ENCODE measurements at places on chromosomes 5 and 9.

DNA sequence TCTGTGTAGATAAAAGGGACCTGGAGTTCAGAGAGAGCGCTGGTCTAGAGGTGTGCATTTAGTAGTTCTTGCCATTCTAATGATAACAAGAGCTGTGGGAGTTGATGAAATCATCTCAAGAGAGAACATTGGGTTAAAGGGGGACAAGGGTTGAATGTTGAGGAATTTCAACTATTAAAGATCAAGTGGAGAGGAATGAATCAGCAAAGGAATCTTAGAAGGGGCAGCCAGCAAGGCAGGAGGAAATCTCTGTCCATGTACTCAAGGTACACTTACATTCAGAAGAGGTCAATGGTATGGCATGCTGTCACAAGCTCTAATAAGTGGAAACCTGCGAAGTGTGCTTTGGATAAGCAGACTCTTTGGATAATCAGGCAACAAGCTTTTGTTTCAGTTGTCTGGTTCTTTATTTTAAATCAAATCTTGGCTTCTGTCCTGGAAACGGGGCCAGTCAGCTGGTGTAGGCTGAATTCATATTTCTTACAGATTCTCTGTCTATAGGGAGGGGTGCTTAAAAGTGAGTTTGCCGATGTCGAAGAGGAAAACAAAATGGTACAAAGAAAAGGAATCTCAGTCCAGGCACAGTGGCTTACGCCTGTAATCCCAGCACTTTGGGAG lies 320.5 kb upstream of the CD180 start:
- no peak for DNase-seq

DNA sequence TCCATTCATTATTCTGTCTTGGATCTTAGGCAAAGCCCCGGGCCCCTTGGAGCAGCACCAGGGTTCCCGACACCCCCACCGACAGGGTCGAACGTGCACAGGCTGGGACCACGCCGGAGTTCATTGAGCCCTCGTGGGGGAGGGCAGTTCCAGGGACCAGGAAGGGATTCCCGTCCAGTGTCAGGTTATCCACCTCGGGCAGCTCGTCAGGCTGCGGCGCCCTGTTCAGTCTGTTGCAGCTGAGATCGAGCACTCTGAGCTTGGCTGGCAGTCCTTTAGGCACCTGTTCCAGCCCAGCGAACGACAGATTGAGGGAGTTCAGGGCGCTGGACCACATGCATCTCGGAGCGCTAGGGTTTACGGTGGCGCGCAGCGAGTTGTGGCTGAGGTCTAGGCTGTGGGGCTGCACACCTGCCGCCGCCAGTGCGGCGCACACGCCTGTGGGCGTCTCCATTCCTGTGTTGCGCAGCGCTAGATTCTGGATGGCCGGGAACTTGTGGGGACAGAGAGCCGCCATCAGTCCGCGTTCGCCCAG lies 1.1 kb downstream of the CD14 start:
- no peak for DNase-seq

DNA sequence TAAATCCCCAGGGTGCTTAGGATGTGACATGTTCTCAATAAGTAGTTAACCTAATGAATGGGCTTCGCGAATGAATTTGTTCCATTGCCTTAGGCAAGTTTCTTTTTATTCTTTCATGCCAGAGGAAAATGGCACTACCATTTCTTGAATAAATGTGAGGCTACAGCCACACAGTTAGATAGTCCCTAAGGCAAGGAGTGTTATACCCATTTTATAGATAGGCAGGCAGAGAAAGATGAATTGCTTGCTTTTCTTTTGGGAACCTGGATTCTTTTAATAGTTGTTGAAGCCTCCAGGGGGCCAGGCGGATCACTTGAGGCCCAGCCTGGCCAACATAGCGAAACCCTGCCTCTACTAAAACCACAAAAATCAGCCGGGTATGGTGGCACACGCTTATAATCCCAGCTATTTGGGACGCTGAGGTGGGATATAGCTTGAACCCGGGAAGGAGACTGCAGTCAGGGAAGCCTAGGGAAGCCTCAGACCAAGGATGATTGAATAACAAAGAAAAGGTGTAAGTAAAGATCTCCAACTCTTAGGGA lies 943 bp downstream of the NOP16 start:
- DNase-seq, result no peak

- DNase-seq, result no peak
Measured at GRCh38 chr5:189976-190365, 1.3 kb upstream of the LRRC14B start.

DNA sequence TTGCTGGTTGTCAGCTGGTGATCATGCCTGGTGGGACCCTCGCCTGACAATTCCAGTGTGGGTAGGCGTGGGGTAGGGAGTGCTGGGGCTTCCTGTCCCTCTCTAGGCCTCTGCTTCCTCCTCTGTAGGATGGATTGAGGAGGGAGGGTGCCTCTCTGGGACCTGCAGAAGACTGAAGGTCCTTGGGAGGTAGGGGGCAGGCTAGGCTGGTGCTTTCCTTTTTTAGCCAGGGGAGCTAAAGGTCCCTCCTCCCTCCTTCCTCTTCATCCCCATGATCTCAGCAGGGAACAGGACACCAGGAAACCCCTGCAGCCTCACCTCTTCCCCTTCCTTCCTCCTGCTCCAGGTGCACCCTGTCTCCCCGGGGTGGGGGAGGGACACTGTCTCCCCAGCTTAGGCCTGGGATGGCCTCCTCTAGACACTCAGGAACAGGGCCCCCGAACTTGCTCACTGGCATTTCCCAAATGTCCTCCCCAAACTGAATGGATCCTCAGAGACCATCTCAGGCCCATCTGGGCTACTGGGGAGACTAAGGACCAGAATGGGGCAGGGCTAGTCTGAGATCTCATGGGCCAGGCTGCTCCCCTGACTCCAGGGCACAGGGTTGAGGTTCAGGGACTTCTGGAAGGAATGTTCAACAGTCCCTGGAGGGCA lies 8.4 kb downstream of the SH2D3C start:
- DNase-seq, result no peak

- no peak for DNase-seq
Measured at GRCh38 chr9:76725011-76725546, 39.2 kb upstream of the PCA3 start.

DNA sequence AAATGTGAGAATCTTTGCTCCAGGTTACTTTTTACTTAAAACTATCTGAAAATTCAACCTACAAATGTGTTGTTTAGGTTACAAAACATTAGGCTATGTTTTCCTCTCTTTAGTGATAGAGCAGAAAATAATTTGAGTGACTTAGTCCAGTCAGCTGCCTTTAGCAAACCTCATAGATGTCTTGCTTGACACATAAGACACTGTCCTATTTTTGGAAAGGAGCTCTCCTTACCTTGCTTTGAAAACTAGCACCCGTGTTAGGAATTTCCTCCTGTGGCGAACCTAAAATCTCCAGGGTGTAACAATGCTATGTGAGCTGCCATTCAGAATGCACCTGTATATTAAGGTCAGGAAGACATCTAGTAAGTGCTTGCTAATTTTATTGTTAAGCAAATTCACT lies 221.2 kb upstream of the CD180 start:
- DNase-seq, result no peak

- no peak for DNase-seq
Measured at GRCh38 chr9:120377268-120378159, 202.5 kb downstream of the CDK5RAP2 start.

GRCh38 chr5:133967698-133968203 lies 674 bp downstream of the C5orf15 start:
- no peak for DNase-seq

DNA sequence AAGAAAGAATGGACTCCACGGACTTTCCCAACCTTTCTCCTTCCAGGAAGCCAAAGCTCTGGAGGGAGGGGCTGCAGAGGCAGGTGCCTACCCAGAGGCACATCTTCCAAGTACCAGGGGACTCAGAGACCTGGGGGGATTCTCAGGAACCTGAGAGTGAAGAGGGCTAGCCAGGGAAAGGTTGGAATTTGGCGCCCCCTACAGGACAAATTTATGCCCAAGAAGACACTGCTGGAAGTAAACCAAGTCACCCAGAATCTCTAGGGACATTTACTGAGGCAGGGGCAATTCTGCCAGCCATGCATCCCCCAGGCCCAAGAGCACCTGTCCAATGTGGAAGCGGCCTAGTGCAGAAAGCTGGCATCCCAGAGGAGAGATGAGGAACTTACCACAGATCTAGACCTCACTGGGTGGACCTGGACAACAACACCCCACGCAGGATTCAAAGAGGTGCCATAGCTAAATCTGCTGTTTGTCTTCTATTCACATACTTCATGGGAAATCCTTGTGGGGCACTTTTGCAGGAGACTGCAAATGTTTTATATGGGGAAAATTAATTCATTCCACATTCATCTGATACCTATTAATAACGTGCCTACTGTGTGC lies 25.9 kb upstream of the IDNK start:
- DNase-seq, result no peak

- no peak for DNase-seq
Measured at GRCh38 chr9:1400983-1401382, 350.8 kb downstream of the DMRT2 start.

DNA sequence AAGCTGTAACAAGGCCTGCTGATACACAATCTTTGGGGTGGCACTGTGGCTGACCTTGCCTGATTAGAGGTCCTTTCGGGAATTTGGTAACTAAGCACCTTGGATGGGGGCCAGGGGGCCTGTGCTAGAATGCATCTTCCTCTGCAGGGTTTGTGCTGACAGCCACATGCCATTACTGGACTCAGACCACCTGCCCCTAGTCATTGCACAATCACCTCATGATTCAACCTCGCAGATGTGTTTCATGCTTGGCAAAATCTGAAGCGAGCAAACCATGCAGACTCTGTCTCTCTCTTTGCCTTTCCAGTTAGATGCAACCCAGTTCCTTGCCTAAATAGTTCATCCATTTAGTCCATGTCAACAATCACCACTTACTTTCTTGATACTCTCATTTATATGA lies 96.5 kb upstream of the ERCC6L2 start:
- no peak for DNase-seq

- no peak for DNase-seq
Measured at GRCh38 chr9:98732801-98733200, 24.1 kb upstream of the GABBR2 start.

DNA sequence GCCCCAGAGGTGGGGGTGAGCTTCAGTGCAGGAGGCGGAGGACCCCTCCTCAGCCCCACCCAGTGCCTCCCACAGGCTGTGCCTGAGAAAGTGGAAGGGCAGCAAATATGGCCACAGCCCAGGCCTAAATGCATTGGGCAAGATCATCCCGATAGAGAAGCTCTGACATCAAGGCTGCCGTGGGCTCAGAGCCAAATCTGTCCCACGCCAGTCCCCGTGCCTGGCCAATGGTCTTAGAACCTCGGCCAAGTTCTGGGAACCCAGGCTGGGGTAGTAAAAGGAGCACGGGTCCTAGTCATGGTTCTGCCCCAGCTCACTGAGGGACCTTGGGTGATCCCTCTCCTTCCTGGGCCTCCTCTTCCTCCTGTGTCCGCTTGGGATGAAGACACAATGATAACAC lies 27.7 kb upstream of the TNIP1 start:
- no peak for DNase-seq

- DNase-seq, result no peak
Measured at GRCh38 chr5:76256116-76256889, 146.8 kb upstream of the IQGAP2 start.

- no peak for DNase-seq
Measured at GRCh38 chr5:31477516-31477915, 54.4 kb downstream of the DROSHA start.

- no peak for DNase-seq
Measured at GRCh38 chr5:145951071-145951470, 14.7 kb downstream of the SH3RF2 start.

GRCh38 chr5:163459462-163459818 lies 462 bp downstream of the NUDCD2 start:
- no peak for DNase-seq

GRCh38 chr9:22052376-22052945 lies 43.4 kb upstream of the CDKN2B start:
- no peak for DNase-seq

- DNase-seq, result no peak
Measured at GRCh38 chr5:141603923-141604717, 14.7 kb downstream of the DIAPH1 start.

DNA sequence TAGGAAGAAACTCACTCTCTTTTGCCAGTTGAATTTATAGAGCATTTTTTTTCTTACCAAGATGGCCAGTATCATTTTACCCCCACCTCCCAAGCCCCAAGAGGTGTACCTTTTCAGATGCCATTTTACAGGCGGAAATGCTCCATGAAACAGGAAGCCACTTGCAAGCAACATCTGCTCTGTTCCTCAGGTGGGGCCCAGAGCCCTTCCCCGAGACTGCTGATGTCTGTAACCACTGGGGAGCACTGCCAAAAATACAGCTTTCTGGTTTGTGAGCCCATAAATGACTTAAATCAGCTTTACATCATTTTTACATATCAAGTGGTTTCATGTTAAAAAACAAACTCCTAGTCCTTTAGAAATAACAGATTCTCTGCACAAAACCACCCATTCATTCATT lies 42.9 kb upstream of the GARNL3 start:
- DNase-seq, result no peak

DNA sequence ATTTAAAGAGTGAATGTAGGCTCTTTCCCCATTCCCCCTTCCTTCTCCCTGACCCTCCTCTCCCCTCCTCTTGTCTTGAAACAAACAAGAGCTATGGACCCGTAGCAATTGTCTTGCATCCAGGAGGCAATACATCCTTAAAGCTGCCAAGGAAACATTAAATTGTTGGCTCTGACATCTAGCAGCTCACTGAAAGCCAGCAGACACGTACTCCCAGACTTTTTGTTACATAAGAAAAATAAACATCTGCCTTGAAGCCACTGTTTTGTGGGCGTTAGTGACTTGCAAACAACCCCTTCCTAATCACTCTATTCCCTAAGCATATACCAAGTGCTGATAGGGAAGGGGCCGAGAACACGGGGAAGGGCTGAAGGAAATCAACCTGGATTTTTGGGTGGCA lies 8.6 kb downstream of the SLC45A2 start:
- DNase-seq, result no peak

DNA sequence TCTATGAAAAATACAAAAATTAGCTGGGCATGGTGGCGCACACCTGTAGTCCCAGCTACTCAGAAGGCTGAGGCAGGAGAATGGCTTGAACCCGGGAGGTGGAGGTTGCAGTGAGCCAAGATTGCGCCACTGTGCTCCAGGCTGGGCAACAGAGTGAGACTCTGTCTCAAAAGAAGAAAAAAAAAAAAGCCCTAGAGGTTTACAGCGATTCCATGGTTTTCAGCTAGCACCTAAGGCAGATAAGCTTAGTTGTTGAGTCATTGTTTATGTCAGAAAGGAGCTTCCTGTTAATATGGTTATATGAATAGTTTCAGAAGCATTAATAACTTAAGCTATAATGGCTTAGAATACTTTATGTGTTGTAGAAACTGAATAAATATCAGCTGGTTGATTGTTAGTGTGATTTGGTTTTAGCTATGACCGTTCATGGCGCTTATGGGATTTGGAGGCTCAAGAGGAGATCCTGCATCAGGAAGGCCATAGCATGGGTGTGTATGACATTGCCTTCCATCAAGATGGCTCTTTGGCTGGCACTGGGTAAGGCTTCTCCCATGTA lies 13.0 kb downstream of the RNF183 start:
- DNase-seq, result no peak

- DNase-seq, result peak; percentile 51
Measured at GRCh38 chr5:179130101-179130681, 70.0 kb downstream of the ZNF354C start.

GRCh38 chr5:74074111-74074510 lies 448.1 kb downstream of the ARHGEF28 start:
- no peak for DNase-seq

GRCh38 chr9:84669288-84670137 lies at the start of gene NTRK2:
NTRK2 (plus strand) TSS chr9:84669729; CDS start chr9:84670749, 1,020 bp downstream.
- no peak for DNase-seq

GRCh38 chr9:114030364-114030763 lies 47.7 kb downstream of the AMBP start:
- DNase-seq, result no peak
